Retinal pigment epithelial cell (primary cell): ENCODE measurements at places on chromosomes 6 and 20.

DNA sequence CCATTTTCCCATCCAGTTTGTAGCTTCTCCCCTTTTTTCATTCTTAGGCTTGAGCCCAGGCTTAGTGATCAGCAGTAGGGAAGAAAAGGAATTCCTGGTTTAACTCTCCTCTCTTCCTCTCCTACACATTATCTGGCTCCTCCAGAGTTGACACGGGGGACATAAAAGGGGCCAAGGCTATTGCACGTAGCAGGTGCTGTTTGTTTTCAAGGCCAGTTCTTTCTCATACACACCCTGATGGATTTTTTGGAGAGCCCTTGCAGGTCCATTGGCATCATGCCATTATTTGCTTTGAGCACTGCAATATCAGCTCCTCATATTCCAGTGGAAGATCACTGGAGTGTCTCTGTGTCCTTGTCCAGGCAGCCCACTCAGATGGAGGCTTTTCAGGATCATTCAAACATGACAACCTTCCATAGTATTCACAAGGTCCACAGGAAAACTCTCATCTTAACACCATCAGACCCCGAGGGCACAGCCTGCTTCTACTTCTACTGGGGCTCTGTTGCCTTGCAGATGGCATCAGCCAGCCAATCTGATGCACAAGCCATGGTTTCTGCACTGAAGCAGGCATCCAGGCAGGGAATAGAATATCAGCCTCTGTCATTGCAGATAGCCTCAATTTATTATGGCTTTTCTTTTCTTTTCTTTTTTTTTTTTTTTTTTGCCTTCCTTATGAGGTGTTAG is 18.8 kb downstream of the PLCB4 start:
- no peak for DNase-seq

GRCh38 chr20:4613718-4614620 is 107.7 kb upstream of the PRND start:
- DNase-seq = peak; percentile 63

- no peak for DNase-seq
Measured at GRCh38 chr6:68544450-68544849, 90.6 kb upstream of the ADGRB3 start.

GRCh38 chr6:14787250-14787649 is 458.6 kb upstream of the JARID2 start:
- no peak for DNase-seq

- DNase-seq = no peak
Measured at GRCh38 chr6:5763871-5764270, 242.9 kb downstream of the NRN1 start.

DNA sequence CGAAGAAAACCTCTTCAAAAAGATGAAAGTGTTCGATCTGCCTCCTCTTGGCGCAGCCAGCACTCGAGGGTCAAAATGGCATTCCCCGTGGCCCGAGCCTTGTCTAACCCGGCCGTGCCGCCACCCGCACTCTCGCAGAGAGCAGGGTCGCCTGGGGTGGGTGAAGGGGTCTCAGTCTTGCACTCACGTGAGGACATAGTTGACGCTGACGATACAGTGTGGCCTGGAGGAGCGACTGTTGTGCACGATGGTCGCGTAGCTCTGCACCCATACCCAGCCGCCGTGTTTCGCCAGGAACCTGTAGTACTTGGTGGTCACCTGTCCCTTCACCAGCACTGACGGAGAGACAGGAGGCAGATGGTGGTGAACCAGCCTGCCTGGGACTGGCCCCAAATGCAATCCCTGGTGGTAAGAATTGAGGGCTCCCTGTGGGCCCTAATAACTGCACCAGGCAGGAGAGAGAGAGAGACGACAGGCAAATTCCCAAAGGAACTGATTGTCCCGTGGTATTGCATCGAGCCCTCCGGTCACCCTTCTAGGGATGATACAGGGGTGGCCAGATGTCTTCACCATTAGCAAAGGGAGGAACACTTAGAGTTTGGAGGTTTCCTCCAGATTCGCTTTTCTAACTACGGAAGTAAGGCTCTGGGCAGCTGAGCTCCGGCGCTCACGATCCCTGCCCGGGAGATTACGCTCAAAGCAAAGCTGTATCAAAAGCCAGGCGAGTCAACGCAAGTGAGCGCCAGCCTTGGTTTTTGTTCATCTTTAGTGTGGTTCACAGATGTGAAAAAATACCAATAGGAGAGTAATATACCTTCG is 17.4 kb downstream of the SIM1 start:
- DNase-seq = no peak

DNA sequence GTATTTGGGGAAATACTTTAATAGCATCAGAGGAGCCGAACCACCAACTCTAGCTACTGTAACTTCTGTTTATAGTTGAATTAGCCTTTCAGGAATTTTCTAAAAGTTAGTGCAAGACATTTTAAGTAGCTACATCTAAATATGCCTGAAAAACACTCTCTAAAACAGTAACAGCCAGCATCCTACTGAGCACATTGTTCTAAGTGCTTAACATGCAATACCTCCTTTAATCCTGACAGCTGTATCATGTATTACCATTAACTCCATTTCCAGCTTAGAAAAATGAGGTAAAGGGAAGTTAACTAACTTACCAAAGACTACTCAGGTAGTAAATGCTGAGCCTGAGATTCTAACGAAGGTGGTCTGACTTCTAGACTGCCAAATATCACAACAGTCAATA is 120.7 kb downstream of the DST start:
- DNase-seq = no peak

GRCh38 chr20:17061715-17062114 is 165.1 kb upstream of the PCSK2 start:
- DNase-seq = no peak

DNA sequence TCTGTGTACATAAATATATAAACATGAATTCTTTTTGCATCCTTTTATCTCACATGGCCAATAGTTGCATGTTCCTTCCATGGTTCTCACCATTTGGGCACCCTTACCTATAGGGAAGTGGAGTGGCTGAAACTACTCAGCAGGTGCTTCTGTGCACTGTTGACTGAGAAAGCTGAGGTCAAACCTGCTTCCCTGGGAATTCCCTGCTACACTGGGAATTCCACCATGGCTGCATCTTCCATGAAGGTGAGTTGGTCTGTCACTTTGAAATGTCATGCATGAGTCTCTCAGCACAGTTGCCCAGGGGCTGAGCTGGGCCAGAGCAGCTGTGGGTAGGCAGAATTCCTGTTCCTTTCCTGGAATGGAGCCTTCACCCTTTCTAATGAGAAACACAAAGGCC is 193.8 kb upstream of the PRSS16 start:
- no peak for DNase-seq

DNA sequence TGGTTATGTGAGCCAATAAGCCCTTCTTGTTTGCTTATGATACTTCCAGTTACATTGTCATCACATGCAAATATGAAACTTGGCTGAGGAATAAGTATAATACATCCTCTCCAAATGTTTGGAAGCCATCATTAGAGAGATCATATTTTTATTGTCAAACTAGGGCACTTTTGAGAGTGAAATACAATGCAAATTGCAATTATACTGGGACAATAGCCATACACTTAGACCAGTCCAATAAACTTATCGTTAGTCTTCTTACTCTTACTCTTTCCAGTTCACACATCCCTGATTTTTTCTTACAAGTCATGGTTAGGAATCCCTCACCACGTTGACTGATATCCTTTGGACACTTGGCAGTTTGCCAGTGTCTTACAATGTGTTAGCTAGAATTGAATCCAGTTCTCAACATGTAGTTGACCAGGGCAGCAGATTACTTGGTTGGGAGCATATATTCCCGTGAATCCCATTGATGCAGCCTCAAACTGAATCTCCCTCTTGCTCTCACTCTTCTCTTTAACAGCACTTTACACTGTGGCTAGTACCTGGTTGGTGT is 519.7 kb upstream of the ID4 start:
- DNase-seq = no peak

- DNase-seq = no peak
Measured at GRCh38 chr20:5834436-5835005, 84.3 kb downstream of the SHLD1 start.

DNA sequence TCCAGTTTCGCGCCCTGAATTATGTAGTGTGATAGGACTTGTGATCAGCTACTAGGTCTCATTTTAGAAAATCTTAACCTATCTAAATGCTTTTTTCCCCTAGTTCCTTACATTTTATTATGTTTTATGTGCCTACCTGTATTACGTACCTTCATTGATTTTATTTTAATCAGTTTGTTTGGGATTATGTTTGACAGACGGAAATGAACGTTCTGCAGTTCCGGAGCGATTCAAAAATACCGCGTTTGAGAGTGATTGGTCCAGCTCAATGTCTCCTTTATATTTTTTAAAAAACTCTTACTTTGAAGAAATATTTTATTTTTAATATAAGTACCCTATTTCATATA is 114.3 kb upstream of the BTN3A2 start:
- DNase-seq = no peak

DNA sequence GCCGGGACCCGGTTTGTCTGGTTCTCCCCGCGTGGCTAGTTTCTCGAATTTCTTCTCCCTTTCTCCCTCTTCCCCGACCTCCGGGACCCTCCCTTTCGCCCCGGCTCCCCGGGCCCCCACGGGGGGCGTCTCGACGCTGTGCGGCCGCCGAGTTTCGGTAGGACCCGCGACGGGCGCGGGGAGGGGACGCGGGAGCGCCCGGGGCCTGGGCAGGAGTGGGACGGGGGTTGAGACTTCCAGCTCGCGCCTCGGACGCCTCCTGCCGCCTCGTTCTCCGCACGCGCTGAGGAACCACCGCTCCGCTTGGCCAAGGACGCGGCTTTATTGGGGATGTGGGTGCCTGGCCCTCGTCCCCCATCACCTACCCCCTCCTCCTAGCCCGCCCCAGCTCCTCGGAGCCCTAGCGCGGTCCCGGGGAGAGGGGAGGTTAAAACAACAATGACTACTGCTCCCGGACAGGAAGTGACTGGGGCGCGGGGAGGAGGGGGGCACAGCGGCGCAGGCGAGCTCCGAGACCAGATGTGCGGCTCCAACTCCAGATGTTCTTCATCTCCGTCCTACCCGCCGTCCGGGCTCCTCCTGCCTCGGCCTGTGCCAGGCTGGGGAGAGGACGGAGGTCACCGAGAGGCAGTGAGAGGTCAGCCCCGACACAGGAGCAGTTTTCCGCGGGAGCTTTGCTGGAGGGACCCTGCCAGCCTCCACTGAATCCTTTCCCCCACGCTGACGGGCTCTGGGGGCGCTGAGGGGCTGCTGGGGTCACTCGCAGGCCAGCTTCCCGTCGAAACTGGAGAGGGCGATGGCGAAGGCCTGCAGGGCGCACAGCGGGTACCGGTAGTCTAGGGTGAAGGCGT is 917 bp upstream of the TEAD3 start:
- no peak for DNase-seq

- DNase-seq = no peak
Measured at GRCh38 chr6:28274888-28275287, 6.5 kb upstream of the PGBD1 start.

DNA sequence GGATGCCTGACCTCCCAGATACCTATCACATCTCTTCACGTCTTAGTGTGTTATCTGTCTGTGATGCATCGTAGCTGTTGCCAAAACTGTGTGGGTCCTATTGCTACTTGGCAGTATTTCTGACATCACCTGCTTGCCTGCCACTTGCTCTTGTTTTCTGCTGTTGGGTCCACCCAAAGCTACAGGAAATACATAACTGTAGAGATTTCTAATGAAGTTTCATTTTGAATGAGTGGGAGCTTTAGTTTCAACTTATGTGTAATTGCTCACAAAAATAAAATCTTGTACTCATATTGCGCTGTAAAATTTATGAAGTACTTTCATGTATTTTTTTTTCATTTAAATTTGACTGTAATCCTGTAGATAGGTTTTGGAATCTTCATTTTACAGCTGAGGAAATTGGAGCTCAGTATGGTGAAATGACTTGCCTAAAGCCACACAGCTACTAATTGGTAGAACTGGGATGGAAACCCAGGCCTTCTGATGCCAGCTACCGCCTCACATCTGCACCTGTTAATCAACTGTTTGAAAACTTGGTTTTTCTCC is 113.6 kb upstream of the MAN1A1 start:
- DNase-seq = no peak

DNA sequence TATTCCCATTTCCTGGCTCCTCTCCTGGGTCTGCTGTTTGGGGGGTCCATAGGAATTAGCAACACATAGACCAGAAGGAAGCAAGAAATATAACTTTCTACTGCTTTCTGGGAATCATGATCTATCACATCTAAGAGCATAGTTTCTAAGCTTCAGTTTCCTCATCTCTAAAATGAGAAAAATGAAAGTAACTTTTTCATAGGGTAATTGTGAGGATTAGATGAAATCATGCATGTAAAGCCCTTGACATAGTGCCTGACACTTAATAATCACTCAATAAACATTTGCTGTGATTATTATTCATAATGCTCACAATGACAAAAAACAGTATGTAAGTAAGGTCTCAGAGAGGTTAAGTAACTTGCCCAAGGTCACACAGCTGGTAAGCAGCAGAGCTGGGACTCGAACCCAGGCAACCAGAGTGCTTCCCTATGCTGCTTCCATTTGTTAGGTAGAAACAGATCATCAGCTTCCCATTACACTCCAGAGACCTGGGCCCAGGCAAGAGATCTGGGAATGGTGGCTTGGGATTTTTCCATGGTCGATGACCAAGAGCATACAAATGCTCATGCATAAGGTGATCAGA is 86.6 kb upstream of the MAFB start:
- DNase-seq = no peak

DNA sequence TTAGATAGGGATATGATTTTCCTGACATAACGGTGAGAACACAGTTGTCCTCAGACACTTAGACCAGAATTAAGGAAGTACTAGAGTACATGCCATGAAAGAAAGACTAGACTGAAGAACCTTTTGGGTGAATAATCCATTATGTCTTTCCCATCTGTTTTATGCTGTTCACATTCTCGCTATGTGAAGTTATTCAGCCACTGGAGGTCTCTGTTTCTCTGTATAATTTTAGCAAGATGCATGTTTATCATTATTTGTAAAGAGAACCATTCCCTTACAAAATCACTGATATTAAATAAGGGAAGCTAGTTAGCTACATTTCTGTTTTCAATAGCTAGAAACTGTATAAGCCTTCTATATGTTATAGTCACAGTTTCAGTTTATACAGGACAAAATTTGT is 391.9 kb downstream of the CD109 start:
- DNase-seq = no peak

GRCh38 chr6:33689879-33690278 is 21.6 kb downstream of the UQCC2 start:
- no peak for DNase-seq

DNA sequence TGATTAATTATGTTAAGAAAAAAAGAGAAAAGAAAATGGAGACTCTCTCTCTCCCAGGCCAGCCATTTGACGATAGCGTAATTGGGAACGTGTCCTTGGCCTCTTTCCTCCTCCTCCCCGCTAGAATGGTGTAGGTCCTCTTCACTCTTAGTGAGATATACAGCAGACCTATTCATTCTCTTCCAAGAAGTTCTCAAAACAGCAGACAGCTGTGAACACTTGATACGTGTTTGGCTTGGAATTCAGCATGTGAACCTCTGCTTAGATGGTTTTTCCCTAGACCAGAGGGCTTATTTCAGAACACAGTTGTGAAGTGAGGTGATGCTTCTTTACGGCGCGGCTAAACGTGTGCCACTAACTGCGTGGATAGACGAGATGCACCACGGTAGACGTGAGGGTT is 32.6 kb upstream of the TULP4 start:
- no peak for DNase-seq

GRCh38 chr6:138539876-138540275 is 40.6 kb upstream of the NHSL1 start:
- DNase-seq = no peak
